ENCODE measurements at places on chromosomes 6 and 20.

DNA sequence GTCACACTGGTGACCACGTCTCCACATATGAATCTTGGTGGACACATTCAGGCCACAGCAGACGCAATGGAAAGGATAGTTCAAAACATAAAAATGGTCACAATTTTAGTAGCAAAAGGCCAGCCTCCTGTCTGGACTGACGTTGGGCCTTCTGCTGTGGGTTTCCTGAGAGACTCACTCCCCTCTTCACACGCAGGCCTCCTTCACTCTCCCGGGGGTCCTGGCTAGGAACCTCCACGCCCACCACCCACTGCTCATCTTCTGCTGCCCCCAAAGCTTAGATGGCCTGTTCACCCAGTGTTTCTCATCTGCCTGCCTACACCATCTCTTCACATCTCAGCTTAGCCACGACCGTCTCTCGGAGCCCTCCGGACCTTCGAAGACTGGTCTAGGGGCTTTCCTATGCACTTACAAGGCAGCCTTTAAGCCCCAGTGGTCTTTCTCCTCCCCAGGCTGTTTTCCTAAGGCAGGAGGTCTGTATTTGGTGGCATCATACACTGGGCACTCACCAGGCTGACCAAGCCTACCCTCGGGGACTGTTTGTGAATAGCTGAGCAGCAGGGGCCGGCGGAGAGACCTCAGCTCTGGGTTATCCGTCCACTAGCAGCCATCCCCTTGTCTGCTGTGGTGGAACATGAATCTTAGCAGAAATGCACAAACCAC, 46.6 kb upstream of the AFDN start:
- no peak for DNase-seq

DNA sequence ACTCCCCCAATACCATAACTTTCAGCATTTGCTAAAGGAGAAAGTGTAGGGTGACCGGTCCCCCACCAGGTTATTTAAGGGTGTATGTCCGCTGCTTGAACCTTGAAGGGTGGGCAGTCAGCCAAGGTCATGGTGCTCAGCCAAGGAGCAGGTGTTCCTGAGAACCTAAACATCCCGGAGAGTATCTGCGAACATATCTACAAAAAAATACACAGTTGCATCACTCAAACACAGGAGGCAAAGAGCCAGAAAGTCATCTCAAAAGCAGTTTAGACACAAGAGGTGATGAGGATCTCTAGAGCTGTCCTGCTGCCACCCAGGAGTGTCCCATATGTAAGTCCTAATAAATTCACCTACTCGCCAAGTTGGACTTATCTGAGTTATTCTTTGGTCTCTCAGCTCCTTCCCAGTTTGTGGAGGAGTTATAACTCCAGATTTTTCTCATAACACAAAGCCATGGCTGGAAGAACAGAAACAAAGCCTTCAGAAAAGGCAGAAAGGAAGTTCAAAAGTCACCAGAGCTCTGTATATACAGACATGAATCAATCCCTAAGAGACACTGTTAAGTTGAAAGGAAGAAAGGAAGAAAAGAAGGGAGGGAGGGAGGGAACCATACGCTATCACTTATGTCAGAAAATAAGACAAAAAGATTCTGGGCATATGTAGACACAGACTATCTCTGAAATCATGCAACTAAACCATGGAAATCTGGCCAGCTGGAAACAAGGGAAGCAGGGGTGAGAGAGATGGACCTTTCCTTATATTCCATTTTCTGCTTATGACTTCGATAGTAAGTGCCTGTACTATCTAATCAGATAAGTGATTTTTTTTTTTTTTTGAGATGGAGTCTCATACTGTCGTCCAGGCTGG, 11.3 kb downstream of the MBOAT1 start:
- DNase-seq, result no peak

GRCh38 chr6:13355999-13356785, 27.9 kb upstream of the TBC1D7 start:
- peak; percentile 84 for DNase-seq

DNA sequence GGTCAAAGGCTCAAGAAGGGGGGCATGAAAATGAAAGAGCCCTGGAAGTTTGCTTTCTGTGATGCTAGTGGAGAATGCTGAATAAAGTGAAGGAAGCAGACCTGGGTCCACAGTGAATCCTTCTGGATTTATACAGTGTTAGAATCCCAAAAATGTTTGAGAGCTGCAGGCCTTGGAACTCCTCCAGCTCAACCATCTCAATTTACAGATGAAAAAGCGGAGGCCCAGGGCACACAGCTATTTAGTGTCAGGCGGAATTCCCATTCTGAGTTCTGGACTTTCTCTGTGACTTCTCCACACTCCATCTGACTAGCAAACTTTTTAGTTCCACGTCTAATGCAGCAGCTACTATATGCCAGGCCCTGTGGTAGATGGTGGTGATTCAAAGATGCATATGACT, 1.5 kb upstream of the PRSS35 start:
- no peak for DNase-seq

DNA sequence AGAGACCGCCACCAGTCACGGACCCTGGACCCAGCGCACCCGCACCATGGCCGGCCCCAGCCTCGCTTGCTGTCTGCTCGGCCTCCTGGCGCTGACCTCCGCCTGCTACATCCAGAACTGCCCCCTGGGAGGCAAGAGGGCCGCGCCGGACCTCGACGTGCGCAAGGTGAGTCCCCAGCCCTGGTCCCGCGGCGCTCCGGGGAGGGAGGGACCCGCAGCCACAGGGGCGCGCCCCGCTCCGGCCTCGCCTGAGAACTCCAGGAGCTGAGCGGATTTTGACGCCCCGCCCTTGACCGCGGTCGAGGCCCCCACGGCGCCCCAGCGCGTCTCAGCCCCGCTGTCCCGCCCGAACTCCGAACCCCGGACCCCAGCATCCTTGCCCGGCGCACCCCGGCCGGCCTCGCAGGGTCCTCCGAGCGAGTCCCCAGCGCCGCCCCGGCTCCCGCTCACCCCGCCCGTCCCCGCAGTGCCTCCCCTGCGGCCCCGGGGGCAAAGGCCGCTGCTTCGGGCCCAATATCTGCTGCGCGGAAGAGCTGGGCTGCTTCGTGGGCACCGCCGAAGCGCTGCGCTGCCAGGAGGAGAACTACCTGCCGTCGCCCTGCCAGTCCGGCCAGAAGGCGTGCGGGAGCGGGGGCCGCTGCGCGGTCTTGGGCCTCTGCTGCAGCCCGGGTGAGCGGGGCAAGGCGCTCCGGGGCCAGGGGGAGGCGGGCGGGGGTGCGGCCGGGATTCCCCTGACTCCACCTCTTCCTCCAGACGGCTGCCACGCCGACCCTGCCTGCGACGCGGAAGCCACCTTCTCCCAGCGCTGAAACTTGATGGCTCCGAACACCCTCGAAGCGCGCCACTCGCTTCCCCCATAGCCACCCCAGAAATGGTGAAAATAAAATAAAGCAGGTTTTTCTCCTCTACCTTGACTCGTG, at the start of gene OXT:
Gene OXT, plus strand, starts transcription at position 11 of the 920 bp plus-strand sequence. Its CDS starts 36 bp downstream, at position 47.
- no peak for DNase-seq

DNA sequence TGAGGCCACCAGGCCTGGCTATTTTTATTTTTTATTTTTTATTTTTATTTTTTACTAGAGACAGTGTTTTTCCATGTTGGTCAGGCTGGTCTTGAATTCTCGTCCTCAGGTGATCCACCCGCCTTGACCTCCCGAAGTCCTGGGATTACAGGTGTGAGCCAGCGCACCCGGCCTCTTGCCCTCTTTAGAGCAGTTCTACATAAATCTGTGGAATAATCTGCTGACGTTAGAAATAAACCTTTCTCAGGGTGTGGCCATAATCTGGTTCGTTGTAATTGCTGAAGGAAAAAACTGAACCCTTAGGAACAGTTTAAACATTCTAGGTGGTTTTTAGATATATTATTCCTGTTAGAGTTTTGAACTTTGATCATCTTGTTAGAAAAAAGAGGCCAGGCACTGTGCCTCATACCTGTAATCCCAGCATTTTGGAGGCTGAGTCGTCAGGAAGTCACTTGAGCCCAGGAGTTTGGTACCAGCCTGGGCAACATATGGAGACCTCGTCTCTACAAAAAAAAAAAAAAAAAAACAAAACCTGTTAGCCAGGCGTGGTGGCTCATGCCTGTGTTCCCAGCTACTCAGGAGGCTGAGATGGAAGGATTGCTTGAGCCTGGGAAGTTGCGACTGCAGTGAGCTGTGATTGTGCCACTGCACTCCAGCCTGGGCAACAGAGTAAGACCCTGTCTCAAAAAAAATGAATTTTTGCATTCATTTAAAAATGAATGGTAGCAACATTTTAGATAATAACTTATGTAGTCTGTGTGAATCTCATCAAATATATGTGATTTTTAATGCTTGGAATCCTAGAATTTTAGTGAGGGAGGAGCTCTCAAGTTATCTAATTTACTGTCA, 24.2 kb downstream of the ASXL1 start:
- no peak for DNase-seq

GRCh38 chr20:3783068-3783489, 1.8 kb upstream of the SPEF1 start:
- DNase-seq, result no peak

- no peak for DNase-seq
Measured at GRCh38 chr6:127843582-127843981, 57.3 kb downstream of the THEMIS start.

GRCh38 chr6:163412801-163413344, 1.6 kb upstream of the QKI start:
- DNase-seq, result no peak
